SK-MEL-5 (cell line): ENCODE measurements at places on chromosomes 1 and 21. TPM values are rescaled to one million over a fixed set of nuclear protein-coding genes. Genes with fewer than 3 reads are reported as not detected.

GRCh38 chr1:31981456-31981839 lies 32.2 kb upstream of the KHDRBS1 start:
- no peak for DNase-seq

GRCh38 chr21:42565206-42565810 lies 51.7 kb downstream of the SLC37A1 start:
- DNase-seq: no peak

- no peak for DNase-seq
Observed at GRCh38 chr1:184588701-184589100, 166.0 kb downstream of the EDEM3 start.

DNA sequence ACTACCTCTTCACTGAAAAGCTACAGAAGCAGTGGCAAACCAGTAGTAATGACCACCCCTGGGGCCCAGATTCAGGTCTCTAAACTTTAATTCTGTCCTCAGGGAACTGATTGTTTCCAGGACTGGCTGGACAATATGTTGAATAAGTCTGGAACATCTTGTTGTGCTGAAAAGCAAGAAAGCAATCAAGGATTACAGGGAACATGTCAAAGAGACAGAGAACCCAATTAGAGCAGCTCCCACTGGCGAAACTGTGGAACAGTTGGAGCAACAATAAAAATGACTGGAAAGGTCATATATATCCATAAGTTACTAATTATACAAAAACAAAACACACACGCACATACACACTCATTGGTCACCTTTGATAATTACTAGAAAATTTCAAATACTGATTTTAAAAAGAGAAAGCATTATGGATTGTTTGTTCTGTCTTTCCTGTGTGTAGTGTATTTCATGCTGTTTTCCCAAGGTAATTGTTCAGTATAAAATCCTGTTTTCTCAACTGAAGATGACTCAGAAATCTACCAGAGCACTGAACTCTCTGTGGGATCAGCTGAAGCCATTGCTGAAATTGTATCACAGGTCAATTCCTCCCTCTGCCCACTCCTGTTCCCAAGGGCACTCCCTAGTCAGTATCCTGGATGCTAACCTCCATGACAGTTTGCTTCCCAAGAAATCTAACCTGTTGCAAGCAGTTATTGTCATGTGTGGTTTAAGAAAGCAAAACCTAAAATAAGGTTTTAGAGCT lies 83.6 kb upstream of the RGS1 start:
- DNase-seq: no peak

- DNase-seq: no peak
Observed at GRCh38 chr1:161233102-161233501, 4.9 kb downstream of the NR1I3 start.

COL8A2 gene
- 0.11 TPM in 1 of 2 replicates, not detected in the other for total RNA-seq

OR2M3 gene
- not detected in 2 replicates for total RNA-seq

DNA sequence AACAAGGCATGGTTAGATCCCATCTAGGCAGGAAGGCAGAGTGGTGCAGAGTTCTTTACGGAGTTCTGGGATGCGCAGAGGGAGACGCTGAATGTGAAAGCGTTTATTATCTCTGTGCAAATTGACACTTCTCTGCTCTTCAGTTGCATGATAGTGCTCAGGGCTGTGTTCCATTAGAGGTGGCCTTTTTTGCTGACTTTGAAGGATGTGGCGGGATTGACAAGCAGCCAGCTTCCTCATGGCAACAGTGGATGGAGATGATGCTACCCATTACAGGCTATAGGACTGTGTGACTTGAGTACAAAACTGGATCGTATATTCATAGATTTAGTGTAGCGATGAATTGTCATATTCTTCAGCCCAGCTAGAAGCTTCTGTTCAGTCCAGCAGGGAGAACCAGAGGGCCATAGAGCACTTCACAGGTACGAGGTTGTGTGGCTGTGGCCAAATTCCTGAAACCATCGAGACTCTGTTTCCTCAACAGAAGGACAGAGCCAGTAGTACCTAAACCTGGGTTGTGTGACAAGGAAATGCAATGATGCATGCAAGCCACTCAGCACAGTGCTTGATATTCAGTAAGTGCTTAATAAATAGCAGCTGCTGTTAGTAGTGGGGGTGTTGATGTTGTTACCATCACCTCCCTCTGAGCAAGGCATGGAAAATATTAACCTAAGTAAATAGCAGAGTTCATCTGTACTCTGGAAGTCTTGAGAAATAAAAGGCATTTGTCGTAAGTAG lies 430.0 kb upstream of the KAZN start:
- no peak for DNase-seq

DNA sequence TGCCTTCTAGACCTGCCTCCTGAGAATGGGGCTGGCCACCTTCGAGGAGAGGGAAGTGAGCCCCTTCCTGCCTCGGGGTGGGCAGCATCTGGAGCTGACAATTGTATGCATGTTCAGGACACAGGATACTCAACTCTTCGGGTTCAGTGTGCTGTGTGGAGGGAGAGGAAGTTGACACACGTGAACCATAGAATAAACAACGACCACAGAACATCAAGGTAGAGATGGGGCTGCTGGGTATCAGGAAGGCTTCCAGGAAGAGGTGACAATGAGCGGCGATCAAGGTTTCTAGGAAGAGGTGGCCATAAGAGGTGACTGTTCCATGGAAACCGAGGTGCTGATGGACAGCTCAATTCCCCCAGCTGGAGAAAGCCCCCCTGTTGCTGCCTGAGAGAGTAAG lies 22.0 kb downstream of the UBIAD1 start:
- DNase-seq: no peak

FMN2 gene
- 35.4 and 39.8 TPM in 2 replicates for total RNA-seq

DNA sequence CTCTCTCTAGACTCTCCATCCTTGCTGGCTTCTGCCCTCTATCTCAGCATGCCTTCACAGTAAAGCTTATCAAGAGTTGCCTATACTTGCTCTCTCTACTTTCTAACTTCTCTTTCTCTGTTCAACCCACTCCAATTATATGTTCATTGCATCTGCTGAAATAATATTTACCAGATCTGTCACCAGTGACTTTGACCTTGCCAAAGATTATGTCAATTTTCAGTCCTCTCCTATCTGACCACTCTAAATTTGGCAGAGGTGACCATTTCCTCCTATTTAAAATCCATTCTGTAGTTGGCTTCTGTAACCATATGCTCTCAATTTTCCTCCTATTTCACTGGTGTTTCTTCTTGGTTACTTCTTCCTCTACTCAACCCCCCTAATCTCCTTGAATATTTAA lies 38.8 kb upstream of the DR1 start:
- no peak for DNase-seq

PIGM gene
- 6.3 and 6.4 TPM in 2 replicates for total RNA-seq

DNA sequence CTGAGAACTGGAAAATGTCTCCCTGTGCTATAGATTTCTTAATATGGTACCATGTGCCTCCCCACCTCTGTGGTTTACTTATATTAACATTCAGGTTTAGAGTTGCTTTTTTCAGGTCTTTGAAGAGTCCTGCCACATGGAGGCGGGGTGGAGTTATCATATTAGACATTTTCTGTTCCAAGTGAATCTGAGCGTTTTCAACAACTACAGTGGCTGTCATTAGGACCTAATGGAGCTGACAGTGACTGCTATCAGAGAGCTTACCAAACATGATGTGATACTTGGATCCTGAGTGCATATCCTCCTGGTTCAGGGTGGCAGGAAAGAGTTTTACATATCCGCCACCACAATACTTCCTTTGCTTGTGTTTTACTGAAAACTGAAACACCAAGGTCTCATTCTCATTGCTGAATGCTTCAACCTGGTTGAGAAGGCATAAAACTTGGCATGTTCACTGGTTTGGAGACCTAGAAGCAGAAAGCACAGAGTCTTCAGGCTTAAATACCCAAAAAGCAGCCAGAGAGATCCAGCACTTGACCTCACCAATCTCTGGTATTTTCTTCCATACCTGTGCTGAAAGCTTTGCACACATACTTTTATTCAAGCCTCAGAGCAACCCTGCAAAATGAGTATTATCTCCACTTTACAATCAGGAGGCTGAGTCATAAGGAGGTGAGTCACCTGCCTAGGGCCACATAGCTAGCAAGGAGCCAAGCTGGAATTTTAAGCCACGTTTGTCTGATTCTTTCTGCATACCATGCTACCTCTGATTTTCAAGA lies 47.4 kb upstream of the OSBPL9 start:
- peak; percentile 50 for DNase-seq

ELF3 gene
- total RNA-seq: 0.13 TPM in 1 of 2 replicates, not detected in the other

DNA sequence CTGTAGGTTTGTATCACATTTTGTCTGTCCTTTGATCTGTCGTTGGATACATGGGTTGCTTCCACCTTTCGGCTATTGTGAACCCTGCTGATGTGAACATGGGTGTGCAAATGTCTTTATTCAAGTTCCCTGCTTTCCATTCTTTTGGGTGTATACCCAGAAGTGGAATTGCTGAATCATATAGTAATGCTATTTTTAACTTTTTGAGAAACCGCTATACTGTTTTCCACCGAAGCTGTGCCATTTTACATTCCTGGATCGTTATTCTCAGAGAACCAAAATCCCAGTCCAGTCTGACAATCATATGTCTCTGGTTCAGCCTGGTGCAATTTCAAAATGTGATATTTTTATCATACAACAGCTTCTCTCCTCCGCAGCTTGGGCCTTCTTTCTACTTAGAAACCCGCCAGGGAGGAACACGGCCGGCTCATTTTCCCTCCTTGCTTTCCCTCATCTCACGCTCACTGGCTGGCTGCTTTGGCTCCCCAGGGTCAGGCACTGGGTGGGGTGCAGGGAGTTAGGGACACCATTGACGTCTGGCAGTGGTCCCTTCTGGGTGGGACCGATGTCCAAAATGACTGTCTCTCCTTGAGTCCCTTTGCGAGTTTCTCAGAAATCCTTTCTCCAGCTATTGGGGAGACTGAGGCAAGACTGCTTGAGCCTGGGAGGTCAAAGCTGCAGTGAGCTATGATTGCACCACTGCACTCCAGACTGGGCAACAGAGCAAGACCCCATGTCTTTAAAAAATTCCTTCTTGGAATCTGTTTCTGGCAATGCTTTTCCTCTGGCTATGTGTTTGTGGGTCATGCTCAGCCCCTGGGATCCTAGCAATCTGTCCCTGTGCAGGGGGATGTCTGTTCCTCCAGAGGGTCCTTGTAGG lies 73.5 kb upstream of the AKT3 start:
- DNase-seq: no peak

SH2D1B gene
- not detected in 2 replicates for total RNA-seq

PRDM2 gene
- total RNA-seq: 4.5 and 8.3 TPM in 2 replicates

DNA sequence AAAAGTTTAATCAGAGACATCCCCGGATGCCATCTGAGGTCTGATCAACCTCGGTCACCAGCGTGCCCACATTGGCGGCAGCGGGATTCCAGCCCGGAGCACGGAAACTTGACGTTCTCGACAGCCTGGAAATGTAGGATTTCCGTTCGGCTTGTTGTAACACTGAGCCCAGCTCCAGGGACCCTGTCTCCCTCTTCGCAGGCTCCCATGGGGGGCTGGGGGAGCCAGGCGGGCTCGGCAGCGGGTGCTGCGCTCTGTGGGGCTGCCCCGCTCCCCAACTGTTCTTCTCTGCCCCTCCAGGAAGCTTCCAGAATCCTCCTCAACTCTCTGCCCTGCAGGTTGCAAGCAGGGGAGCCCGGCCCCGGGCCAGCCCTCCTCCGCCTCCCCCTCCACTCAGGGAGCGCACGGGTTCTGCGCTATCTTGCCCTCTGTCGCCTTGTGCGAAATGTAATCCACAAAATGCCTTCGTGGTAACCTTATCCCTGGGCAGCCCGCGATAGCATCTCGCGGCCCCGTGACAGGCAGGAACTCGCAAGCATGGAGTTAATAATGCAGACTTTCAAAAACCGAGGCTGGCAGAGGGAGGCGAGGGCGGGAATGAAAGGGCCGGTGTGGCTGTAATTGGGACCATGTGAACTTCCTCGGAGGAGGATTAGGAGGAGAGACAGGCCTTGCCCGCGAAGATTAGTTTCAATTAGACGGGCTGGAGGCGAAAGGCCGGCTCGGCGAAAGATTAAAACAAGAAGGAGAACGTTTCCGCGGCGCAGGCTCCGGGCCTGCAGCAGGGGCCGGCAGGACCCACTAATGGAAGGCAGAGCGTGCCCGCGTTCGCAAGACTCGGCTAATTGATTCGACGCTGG lies 53.9 kb upstream of the TTC34 start:
- DNase-seq: no peak

- no peak for DNase-seq
Observed at GRCh38 chr21:46110499-46111192, 12.7 kb downstream of the COL6A2 start.

A3GALT2 gene
- total RNA-seq: not detected in 2 replicates

DNA sequence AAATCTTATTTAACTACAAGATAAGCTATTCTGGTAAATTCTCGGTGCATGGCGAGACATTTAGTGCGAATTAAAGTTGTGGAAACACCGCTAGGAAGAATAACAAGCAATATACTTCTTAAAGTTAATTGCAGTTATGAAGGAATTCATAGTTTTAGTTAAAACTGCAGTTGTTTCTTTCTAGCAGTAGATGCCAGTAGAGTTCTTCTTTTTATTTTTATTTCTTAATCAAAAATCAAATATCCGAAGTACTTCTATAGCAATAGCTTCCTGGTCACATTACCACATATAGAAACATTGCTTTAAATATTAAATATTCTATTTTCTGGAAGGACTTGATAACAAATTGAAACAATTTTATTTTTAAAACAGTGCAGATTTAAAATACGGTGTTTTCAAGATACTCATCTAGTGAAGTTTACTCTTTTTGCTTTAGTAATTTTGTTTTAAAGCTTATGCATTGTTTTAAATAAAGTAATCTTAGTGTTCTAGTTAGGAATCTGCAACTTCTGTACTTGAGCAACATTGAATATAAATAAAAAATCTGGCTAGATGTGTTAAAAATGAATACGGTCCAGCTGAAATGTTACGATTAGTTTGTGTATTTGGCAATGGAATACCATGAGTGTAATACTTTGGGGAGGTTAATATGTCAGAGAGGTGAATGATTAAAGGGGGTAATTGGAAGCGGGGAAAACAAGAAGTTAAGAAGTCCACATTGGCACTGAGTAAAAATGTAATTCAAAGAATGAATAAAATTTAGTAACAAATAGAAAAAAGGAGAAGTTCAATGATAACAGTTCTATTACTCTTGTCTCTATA lies 2.7 kb upstream of the PRKACB start:
- peak; percentile 26 for DNase-seq

PIK3C2B gene
- total RNA-seq: 3.2 and 4.9 TPM in 2 replicates

TSNAX gene
- 90.8 and 97.2 TPM in 2 replicates for total RNA-seq

SELL gene
- total RNA-seq: not detected in 2 replicates

DNA sequence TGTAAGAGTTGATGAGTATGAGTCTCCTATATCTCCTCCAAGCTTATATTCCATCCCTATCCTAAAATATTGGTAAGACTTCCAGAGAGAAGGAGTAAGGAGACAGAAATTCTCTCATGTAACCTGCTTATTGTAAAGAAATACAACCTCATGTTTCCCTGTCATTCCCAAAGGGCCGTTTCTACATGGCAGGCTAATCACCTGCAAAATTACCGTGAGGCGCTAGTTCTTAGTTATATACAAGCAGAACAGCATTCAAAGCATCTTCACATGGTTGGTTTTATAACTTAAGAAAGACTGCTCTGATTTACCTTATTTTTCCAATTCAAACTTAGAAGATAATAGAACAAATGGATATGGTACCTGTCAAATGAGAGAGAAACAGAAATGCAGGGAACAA lies 42.9 kb downstream of the DAB1 start:
- DNase-seq: no peak

- no peak for DNase-seq
Observed at GRCh38 chr1:227214207-227214606, 104.1 kb downstream of the CDC42BPA start.
